ENCODE measurements at places on chromosomes 6 and 20.
A peak's percentile ranks its signal among the peaks of the same experiment; 100 is the strongest.

GRCh38 chr20:56943946-56944945, 315.1 kb downstream of the TFAP2C start:
- DNase-seq, result peak; percentile 16

- DNase-seq, result no peak
Observed at GRCh38 chr20:57509665-57510237, 15.2 kb downstream of the CTCFL start.

DNA sequence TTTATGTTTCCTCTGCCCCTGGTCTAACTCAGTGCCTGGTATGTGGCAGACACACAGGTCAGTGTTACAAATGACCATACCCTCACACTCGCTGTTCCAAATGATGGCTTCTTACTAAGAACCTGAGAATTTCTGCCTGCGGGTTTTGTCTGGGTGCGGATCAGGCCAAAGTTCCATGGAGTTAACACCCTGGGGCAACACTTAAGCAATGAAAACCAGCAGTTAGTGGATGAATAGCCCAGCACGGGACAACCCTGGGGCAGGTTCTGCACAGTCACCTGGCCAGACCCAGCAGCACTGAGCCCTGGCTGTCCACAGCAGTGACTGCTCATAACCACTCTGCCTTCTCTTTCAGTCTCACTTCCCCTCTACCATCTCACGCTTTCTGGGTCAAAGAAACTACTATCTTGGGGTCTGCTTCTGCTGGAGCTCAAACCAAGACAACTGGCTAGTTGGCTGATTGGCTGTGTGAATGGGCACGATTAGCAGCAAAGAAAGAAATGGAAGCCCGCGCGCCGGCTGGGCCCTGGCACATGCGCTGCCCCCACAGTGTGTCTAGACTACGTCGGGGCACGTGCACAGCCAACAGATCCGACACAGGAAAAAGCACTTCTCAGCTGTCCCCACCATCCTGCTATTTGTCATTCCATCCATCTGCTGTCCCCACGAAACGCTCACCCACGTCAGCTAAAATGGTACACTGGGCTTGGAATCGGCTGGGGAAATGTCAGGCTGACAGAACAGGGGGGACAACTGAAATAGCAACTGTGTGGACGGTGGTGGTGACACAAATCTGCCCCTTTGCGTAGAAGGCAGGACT, 36.6 kb downstream of the MGME1 start:
- DNase-seq, result no peak

GRCh38 chr20:17155401-17155800, 71.4 kb upstream of the PCSK2 start:
- DNase-seq, result no peak
